ENCODE measurements at places on chromosomes 12 and 14.

GRCh38 chr12:50580436-50580835 lies 75.7 kb downstream of the DIP2B start:
- DNase-seq, result no peak

DNA sequence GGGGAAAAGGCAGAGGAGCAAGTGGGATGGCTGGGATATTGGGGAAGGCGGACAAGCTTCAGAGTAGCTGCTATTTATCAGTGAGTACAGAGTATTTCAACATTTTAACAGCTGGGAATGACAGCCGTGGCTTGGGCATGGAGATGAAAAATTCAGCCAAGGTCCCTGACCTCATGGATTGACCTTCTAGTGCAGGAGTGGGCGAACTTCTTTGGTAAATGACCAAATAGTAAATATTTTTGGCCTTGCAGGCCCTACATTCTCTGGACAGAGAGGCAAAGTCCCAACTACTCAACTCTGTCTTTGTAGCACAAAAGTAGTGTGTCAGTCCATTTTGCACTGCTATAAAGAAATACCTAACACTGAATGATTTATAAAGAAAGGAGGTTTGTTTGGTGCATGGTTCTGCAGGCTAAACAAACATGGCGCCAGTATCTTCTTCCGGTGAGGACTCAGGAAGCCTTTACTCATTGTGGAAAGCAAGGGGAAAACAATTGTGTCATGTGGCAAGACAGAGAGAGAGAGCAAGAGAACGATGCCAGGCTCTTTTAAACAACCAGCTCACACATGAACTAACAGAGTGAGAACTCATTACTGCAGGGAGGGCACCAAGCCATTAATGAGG lies 33.6 kb downstream of the TMEM233 start:
- no peak for DNase-seq

GRCh38 chr14:77104393-77104792 lies 6.3 kb downstream of the CIPC start:
- DNase-seq, result no peak

- DNase-seq, result no peak
Observed at GRCh38 chr12:97461553-97461952, 1.1 kb upstream of the RMST start.

DNA sequence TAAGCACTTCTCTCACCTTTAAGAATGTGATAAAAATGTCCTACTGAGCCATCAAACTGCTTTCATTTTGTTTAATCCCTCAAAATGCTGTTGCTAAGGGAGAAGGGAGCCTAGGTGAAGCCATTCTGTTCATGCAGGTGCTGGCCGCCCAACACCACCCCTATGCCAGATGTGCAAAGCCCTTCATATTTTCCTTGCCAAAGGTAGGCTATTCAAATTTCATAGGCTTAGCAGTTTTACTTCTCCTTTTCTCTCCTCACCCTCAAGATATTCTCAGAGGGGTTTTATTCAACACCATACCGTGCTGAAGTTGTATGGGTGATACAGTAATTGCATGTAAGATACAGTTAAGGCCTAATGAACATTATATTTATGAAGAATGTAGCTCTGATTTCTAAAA lies 461.7 kb downstream of the GXYLT1 start:
- no peak for DNase-seq

GRCh38 chr14:105250986-105251385 lies 2.7 kb downstream of the BTBD6 start:
- no peak for DNase-seq

GRCh38 chr14:80850197-80850814 lies 91.2 kb downstream of the CEP128 start:
- no peak for DNase-seq

DNA sequence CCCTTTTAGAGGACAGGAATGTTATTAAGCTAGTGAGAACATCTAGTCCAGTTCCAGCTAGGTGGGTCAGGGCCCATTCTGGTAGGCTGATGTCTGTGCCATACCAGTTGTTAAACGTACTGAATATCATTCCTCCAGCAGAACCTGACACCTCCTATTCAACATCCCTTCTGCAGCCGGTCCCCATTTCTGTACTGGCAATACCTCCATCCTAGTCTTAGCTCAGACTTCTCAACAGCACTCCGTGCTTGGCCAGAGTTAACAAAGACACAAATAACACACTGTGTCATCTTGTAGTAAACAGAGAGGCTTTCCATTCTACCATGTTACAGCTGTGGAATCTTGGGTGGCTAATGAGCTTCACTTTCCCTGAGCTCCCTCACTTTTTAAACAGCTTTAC lies 94.3 kb upstream of the PDE3A start:
- no peak for DNase-seq

DNA sequence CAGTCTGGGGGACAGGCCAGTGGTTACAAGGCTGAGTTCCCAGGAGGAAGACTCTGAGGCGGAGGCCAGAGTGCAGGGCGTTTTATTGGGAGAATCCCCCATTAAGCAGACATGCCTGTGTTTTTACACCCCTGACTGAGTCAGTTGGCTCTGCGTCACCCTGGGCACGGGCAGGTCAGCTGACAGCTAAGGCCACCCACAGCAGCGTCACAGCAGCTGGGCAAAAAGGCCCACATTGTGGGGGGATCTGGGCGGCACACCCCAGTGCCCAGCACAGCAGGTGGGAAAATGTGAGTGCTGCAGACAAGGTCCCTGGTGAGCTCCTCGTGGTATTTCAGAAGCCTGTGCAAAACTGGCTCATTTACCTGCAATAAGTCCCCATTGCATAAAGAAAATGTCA lies 184.7 kb downstream of the AACS start:
- DNase-seq, result no peak

GRCh38 chr12:118680356-118680963 lies 300.9 kb upstream of the SRRM4 start:
- no peak for DNase-seq

DNA sequence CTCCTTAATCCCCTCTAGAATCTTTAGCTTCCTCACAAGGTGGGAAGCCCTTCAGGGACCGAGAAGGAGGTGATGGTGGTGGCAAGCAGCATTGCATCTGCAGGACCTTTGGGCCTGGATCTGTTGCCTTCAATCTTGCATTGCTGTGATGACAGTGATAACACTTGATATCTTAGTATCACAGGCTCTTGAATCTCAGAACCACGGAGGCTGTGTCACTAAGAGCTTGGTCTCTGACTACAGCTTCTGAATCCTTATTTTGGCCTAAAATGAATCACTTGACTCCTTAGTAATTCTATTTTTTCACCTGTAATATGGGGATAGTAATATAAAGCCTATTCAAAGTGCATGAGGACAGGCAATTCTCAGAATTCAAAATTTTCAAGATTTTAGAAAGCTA lies 8.9 kb upstream of the AMN1 start:
- DNase-seq, result no peak

GRCh38 chr12:122457627-122458026 lies 35.2 kb upstream of the CLIP1 start:
- no peak for DNase-seq

- no peak for DNase-seq
Observed at GRCh38 chr12:120055231-120056000, 61.1 kb downstream of the RAB35 start.

DNA sequence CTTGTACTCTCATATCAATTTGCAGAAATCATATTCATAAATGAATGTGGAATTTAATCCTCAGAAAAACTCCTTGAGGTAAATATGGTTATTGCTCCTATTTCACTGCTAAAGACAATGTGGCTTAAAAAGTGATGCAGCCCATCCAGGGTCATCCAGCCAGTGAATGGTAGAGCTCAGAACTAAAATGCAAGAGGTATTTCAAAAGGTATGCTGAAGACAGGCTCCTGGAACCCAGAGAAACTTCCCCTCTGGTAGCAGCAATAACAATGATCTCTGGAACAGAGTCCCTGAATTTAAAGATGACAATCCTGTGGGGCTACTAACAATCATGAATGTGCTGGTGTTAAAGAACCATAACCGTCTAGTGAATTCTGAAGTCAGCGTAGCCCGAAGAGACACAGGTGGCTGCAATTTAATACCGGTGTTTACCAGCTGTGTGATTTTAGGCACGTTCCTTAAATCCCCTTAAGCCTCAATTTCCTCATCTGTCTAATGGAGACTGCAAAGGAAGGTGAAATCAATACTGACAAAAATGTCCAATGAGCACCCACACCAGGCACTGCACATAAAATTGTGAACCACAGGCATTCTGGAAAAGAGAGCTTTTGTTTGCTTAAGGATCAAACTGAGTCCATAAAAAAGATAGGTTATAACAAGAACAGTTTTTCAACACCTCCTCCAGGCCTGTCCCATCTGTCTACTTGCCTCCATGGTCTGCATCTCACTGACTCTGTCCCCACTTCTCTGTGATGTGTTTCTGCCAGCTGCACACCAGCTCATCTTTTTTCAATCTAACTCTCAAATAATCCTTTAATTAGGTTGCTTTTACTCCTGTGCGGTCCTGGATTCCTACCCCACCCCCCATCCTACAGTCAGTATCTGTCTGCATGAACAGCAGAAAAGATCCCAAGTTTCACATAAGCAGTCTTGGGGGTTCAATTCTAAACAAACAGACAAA lies 10.5 kb downstream of the TM7SF3 start:
- DNase-seq, result no peak

DNA sequence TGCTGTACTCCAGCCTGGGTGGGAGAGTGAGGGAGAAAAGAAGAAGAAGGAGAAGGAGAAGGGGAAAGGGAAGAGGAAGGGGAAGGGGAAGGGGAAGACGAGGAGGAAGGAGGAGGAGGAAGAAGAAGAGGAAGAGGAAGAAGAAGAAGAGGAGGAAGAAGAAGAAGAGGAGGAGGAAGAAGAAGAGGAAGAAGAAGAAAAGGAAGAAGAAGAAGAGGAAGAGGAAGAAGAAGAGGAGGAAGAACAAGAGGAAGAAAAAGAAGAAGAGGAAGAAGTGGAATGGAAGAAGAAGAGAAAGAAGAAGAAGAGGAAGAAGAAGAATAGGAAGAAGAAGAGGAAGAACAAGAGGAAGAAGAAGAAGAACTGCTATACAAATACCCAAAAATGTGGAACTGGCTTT lies 507.4 kb upstream of the TMPO start:
- no peak for DNase-seq

DNA sequence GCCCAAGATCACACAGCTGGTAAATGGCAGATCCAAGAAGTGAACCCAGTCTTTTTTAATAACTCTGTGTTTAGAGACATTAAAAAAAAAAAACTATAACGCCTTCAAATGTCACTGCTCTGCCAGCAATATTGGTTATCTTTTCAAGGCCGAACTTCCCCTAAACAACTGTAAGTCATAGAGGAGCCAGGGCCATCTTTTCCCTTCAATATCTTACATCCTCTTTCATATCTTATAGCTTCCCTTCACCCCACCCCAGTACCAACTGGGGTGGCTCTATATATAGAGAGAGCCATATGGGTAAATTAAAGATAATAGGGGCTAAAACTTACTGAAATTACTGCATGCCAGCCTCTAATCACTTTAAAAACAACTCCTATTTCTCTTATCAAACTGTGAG lies 100.2 kb downstream of the STAB2 start:
- DNase-seq, result no peak

GRCh38 chr14:70052990-70053389 lies 135.8 kb downstream of the SLC8A3 start:
- DNase-seq, result no peak

DNA sequence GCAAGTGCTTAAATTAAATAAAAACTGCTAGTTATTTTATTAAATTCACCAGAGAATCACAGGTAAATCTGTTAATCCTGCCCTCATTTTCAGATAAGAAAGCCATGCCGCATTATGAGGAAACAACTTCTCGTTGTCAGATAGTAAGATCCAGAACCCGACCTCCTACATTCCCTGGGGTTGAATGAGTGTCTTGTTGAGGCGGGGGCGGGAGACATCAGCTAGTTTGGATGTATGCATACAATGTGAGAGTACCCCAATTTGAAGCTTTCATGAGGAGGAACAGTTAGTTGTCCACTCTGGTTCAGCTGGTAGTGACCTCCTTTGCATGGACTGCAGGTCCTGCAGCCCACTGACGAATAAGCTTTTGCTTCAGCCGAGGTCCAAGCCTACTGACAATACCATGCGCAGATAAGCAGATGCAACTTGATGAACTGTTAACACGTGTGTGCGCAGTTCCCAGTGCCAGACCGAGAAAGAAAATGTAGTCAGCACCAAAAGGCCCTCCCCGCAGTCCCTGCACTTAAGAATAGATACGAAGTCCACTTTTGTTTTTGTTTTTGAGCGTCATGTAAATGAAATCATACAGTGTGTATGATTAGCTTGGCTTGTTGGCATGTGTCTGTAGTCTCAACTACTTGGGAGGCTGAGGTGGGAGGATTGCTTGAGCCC lies 34.9 kb downstream of the EVL start:
- DNase-seq, result no peak

- no peak for DNase-seq
Observed at GRCh38 chr12:24534622-24535021, 414.3 kb downstream of the BCAT1 start.

DNA sequence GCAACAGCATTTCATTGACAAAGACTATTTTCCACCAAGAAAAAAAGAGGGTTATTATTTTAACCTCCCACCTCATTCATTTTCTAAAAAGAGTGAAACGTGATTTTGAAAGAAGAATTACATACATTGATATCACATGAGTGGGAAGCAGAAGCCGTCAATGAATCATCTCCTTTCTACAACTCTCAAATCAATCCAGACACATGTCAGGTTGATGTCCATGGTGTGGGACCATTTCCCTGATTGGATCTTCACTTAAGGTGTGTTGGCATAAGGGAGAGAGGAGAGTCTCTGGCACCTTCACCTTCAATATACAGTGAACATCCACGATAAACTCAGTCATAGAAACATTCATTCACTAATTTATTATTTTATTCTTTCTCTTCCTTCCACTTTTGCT lies 1095.1 kb downstream of the BCL11B start:
- no peak for DNase-seq

GRCh38 chr14:105878125-105878524 lies 351.7 kb downstream of the TMEM121 start:
- DNase-seq, result no peak

DNA sequence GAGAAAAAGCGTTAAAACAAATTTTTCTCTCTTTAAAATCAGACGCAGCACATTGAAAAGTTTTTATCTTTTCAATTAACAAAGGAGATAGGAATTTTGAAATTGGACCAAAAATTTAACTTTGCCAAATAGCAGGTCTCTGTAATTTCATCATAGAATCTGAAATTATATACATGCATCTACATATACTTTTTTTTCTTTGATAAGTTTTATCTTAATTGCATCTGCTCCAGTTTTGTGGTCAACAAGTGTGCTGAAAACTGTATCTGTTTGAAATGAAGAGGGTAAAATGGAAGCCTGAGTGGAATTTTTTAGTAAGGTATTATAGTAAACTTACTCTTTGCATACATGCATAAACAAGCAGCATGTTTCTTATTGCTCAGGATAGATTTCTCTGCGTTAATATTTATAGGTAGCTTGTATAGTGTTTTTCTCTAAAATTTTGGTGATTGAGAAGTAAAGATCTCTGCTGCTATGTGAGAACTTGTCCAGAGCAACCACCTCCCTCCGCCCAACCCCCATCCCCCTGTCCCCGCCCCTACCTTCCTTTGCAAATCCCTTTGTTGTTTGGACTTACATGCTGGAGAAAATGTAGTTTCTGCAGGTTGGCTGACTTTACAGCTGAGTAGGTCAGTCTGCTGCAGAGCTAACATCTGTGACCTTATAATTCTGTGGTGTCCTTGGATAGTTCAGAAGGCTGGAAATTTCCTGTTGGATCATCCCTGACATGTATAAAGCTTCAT lies 64.6 kb downstream of the VRK1 start:
- DNase-seq, result no peak

- no peak for DNase-seq
Observed at GRCh38 chr12:12720672-12721161, 3.5 kb downstream of the CDKN1B start.

Measured in H54 (cell line).